Smooth muscle cell of the umbilical artery (primary cell): ENCODE measurements at places on chromosomes 2 and 18. TPM values are rescaled to one million over a fixed set of nuclear protein-coding genes. Genes with fewer than 3 reads are reported as not detected.

DSG1 gene
- total RNA-seq: not detected in 2 replicates

PJVK gene
- 1.8 and 2.1 TPM in 2 replicates for total RNA-seq

LHCGR gene
- under 0.01 TPM in 1 of 2 replicates, not detected in the other for total RNA-seq

PAX8 gene
- total RNA-seq: 0.30 and 0.65 TPM in 2 replicates

ELOA2 gene
- total RNA-seq: under 0.01 TPM in 1 of 2 replicates, not detected in the other

TMEM200C gene
- total RNA-seq: under 0.01 TPM in 1 of 2 replicates, not detected in the other

ERBB4 gene
- total RNA-seq: 0.42 and 0.59 TPM in 2 replicates

SERPINB4 gene
- 0.09 TPM in 1 of 2 replicates, not detected in the other for total RNA-seq

GLI2 gene
- 14.9 and 19.0 TPM in 2 replicates for total RNA-seq

DYNAP gene
- not detected in 2 replicates for total RNA-seq

ANKRD62 gene
- not detected in 2 replicates for total RNA-seq

ALPP gene
- not detected in 2 replicates for total RNA-seq

MFSD6 gene
- 6.2 and 8.4 TPM in 2 replicates for total RNA-seq

SOX11 gene
- total RNA-seq: 8.9 and 11.9 TPM in 2 replicates

LDLRAD4 gene
- total RNA-seq: 4.1 and 42.2 TPM in 2 replicates
